ENCODE measurements at places on chromosomes 1 and 21. TPM values are rescaled to one million over a fixed set of nuclear protein-coding genes. Genes with fewer than 3 reads are reported as not detected.

DNA sequence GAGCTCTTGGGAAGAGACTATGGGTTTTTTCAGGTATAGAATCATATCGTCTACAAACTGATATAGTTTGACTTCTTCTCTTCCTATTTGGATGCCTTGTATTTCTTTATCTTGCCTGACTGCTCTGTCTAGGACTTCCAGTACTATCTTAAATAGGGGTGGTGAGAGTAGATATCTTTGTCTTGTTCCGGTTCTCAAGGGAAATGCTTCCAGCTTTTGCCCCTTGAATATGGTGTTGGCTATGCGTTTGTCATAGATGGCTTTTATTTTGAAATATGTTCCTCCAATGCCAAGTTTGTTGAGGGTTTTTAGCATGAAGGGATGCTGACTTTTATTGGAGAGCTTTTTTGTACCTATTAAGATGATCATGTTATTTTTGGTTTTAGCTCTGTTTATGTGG, 170.3 kb downstream of the PTGER3 start:
- DNase-seq = no peak

- no peak for DNase-seq
Observed at GRCh38 chr1:182608845-182609610, 4.8 kb upstream of the RGS16 start.

- DNase-seq = no peak
Observed at GRCh38 chr1:75257424-75257823, 123.2 kb downstream of the LHX8 start.

DNA sequence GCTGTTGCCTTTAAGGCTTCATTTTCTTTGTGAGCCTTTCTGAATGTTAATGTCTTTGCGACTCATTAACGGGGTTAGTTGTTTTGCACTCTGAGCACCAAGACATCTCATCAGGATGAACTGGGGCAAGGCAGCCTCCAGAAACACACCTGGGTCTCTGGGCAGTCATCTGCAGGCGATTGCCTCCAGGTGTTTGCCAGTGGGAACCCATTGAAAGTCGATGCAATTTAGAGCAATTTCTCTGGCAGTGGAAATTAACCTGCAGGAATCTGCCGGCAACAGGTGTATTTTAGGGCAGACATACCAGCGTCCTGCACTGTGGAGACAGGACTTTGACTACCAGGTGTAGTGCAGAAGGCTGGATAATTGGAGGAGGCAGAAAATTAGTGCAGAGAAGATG, 661.0 kb upstream of the PTBP2 start:
- DNase-seq = no peak

DNA sequence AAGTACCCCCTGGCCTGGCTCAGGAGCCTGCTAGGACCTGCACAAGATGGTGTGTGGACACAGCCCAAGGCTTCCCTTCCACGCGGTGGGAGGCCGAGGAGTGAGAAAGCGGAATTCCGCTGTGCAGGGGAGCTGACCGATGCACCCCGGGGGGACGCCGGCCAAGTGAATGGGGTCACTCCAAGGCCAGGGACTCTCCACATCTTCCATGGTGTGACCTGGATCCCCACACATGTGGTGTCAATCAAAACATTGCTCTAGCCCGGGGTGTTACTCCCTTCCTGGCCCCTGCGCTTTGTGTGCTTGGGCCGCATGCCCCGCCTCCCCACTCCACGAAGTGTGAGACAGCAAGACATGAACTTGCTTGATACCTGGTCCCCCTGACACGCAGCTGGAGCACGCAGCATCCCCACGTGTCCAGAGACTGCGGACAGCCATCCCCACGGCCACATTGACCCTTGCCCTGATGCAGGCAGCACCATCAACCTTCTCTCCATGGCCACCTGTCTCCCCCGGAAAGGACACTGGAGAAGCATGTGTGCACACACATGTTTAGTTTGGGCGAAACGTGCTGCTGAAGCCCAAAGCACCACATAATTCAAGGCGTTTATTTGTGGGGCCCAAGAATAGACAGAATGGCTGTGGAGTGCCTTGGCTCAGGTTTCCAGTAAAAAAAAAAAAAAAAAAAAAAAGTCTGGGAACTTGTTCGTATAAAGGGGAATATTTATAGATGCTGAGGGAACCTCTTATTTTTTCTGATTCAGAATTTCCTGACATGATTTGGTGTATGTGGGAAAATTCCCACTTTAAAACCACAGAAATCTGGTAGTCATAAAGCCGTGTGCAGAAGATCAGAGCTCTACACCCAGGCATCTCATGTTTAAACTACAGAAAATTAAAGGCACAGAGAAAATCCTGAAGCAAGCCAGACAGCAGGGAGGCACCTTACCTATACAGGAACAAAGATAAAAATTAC, 171.7 kb downstream of the HUNK start:
- no peak for DNase-seq

DNA sequence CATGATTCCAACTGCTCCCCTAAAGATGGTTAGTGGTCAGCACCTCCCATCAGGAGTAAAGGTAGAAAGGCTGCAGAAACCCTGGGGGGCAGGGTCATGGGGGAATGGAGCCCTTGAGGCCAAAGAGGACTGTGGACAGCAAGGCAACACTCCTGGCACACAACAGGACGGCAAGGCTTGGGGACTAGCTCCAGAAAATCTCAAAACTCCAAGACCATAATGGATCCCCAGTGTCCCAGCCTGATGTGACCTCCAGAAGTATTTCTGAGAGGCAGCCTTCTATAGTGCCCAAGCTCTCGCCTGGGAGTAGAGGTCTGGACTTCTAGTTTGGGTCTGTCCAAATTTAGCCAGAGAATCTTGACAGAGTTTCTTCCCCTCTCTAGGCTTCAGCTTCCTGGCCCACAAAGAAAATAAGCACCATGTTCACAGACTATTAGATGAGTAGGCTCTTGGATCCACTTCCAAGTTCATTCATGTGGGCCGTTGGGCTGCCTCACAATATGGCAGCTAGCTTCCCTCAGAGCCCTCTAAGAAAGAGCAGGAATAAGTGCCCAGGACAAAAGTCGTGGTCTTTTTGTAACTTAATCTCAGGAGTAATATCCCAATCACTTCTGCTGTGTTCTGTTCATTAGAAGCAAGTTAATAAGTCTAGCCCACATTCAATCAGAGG, 6.9 kb downstream of the CD2 start:
- DNase-seq = no peak

GRCh38 chr1:112040891-112041740, 51.6 kb upstream of the KCND3 start:
- no peak for DNase-seq

DNA sequence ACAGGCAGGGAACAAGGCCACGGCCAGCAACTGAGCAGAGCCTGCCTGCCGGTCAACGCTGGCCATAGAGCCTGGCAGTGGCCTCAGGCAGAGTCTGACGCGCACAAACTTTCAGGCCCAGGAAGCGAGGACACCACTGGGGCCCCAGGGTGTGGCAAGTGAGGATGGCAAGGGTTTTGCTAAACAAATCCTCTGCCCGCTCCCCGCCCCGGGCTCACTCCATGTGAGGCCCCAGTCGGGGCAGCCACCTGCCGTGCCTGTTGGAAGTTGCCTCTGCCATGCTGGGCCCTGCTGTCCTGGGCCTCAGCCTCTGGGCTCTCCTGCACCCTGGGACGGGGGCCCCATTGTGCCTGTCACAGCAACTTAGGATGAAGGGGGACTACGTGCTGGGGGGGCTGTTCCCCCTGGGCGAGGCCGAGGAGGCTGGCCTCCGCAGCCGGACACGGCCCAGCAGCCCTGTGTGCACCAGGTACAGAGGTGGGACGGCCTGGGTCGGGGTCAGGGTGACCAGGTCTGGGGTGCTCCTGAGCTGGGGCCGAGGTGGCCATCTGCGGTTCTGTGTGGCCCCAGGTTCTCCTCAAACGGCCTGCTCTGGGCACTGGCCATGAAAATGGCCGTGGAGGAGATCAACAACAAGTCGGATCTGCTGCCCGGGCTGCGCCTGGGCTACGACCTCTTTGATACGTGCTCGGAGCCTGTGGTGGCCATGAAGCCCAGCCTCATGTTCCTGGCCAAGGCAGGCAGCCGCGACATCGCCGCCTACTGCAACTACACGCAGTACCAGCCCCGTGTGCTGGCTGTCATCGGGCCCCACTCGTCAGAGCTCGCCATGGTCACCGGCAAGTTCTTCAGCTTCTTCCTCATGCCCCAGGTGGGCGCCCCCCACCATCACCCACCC, at the start of gene TAS1R3:
TAS1R3 (plus strand) TSS at position 213 of the 898 bp plus-strand sequence; CDS start at position 279, 66 bp downstream.
- no peak for DNase-seq

DNA sequence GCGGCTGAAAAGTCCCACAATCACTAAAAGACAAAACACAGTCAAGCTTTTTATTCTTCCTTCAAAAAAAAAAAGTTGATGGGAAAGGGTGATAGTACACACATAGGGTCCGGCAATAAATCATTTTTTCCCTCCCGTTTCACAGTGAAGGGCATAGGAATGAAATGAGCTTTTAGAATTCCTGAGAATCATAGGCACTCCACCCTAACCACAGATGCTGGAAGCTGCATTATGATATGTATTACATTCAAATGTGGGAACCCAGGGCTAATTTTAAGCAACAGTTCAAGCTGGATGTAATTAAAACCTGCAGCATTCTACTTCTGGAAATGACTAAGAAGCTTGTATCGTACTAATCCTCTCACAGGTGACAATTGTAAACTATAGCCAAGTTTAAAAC, 75.7 kb upstream of the KCNJ15 start:
- no peak for DNase-seq

DNA sequence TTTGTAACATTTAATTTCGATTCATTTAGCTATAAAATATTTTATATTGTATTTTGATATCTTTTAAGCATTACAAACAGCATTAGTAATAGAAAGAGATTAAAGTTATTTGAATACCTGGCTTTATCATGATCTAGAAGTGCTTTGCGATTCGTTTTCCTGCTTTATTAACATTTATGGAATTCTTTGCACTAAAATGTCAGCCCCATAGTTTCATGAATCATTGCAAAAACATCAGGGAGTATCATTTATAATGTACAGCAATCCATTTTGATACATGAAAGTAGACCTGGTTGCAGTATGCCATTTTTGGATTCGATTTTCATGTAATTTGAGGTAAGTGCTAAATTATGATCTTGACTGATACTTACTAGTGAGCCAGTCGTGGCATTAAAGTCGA, 108.0 kb upstream of the DPYD start:
- DNase-seq = no peak

DNA sequence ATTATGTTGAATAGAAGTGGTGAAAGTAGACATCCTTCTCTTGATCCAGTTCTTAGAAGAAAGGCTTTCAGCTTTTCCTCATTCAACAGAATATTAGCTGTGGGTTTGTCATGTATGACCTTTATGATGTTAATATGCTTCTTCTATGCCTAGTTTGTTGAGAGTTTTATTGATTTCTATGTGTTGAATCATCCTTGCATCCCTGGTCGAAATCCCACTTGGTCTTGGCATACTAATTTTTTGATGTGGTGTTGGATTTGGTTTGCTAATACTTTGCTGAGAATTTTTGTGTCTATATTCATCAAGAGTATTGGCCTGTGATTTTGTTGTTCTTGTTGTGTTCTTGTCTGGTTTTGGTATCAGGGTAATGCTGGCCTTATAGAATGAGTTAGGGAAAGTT, 20.9 kb downstream of the CD55 start:
- no peak for DNase-seq

DNA sequence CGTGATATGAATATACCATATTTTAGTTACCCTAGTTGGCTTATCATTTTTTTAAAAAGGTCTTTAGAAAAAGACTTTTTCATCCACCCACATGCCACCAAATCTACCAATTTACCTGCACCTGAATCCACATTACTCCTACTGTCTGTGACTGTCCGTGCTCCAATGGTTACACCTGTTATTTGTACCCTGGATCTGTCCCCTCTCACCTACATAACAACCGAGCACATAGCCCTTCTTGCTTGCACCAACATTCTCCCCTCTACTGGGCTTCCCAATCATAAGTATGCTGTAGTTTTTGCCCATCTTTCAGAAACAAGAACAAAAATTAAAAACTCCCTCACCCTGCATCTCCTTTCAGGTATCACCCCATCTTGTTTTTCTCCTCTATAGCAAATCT, 17.6 kb downstream of the SOD1 start:
- no peak for DNase-seq

- DNase-seq = no peak
Observed at GRCh38 chr1:161190962-161191521, 7.8 kb downstream of the ADAMTS4 start.

DNA sequence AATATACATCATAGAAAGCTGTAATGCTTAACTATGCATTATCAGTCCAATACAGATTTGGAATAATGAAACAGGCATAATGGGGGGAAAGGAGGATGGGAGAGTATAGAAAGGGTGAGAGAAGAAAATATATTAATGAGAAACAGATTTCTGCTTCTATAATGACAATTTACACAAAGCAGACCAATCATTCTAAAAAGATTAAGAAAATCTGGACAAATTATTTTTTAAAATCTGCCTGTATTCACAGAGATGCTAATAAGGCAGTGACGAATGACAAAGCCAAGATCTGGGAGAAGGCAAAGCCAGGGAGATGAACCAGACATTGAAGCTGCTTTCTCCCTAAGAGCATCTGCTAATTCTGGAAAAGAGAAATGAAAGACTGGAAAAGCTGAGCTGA, 50.0 kb downstream of the SPATA6 start:
- no peak for DNase-seq

- no peak for DNase-seq
Observed at GRCh38 chr1:223256034-223256433, 107.9 kb downstream of the SUSD4 start.

- no peak for DNase-seq
Observed at GRCh38 chr1:96363826-96364225, 357.8 kb upstream of the PTBP2 start.

GRCh38 chr1:107000902-107001301, 55.6 kb upstream of the PRMT6 start:
- DNase-seq = no peak

DNA sequence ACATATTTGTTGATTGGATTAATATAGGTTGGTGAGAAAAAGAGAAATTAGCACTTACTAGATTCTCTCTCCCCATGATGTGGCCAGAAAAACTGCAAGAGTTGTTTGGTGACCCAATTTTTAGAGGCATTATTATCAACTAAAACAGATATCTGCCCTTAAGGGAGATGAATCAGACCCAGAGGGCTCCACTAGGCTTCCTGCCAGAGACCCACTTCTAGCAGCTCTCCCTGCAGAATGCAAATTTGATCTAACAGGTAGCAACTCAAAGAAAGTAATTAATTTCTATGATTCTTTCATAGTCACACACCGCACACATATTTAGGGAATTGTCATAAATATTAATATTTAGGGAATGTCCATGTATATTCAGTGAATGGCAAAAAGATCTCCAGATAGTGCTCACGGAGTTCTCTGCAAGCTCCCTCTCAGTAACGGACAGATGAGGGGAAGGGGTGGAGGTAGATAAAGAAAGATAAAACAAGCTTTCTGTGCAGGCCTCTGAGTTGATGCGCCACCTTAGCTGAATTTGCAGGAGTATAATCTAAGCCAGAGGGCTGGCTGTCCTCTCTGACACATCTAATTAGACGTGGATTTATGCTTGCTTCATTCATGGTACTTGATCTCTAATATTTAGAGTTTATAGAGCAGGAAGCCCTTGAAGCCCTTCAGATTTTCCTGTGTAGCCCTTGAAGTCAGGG, 84.1 kb upstream of the CCDC190 start:
- DNase-seq = no peak

GRCh38 chr1:29282135-29282923, 46.0 kb downstream of the PTPRU start:
- DNase-seq = no peak

LRRC53 gene
- not detected for total RNA-seq

RAB3B gene
- 87.1 TPM for total RNA-seq

PPIAL4G gene
- 0.14 TPM for total RNA-seq

GNAT2 gene
- total RNA-seq = not detected

USH2A gene
- 0.55 TPM for total RNA-seq

EXTL1 gene
- 3.6 TPM for total RNA-seq

FNDC5 gene
- total RNA-seq = 6.3 TPM

TNFAIP8L2 gene
- total RNA-seq = not detected

AMPD2 gene
- 94.5 TPM for total RNA-seq

Data from progenitor cell of endocrine pancreas (in vitro differentiated cells).